Activated CD4-positive, alpha-beta T cell treated with anti-CD3 and anti-CD28 coated beads, Interleukin-2, amount 50 U/mL, for 24 hours (primary cell): ENCODE measurements at places on chromosomes 2 and 18.

GRCh38 chr2:207823865-207824264 lies 54.2 kb upstream of the FZD5 start:
- DNase-seq = no peak

GRCh38 chr18:66729442-66730239 lies 125.8 kb upstream of the CDH19 start:
- no peak for DNase-seq

DNA sequence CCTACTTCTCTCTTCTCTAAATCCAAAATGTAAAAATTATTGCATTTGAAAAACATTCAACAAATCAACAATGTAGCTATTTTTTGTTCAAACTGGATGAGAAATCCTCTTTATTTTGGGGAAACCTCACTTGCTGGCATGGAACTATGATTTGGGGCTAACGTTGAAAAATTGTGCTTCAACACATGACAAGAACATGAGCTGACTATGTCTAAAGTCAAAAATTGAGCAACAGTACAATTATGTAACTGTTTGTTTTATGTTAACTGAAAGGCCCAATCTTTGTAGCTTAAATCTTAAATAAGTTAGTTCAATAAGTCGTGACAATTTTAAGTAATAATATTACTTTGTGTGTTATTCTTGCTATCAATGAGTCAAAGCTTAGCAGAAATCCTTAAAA lies 67.3 kb downstream of the TMEFF2 start:
- DNase-seq = no peak

DNA sequence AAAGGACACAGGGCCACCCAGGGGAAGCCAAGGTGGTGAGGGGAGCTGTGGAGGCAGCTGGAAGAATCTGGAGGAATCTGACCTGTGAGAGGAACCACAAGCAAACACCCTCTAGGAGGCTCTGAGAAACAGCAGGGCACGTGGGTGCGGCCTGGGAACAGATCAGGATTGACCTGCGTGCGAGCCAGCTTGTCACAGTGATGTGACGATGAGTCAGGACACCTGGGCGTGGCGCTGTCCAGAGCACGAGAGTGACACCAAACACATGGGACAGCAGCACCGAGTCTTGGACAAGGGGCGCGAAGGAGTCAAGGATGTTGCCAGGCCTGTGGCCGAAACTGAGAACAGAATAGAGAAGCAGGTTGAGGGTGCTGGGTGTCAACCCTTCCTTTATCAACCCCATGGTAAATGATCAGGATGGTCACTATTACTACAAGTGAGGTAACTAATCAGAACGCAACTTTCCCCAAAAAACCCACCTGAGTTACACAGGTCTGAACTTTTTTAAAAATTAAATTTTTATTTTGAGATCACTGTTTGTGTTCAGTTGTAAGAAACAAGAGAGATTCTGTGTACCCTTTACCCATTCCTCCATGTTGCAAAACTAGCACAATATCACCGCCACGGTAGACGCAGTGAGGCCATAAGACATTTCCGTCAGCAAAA lies 637 bp upstream of the SFT2D3 start:
- DNase-seq = no peak

- DNase-seq = no peak
Measured at GRCh38 chr18:35107216-35107615, 66.0 kb downstream of the MAPRE2 start.

GRCh38 chr2:241232736-241233575 lies 44.5 kb downstream of the ANO7 start:
- DNase-seq = no peak

DNA sequence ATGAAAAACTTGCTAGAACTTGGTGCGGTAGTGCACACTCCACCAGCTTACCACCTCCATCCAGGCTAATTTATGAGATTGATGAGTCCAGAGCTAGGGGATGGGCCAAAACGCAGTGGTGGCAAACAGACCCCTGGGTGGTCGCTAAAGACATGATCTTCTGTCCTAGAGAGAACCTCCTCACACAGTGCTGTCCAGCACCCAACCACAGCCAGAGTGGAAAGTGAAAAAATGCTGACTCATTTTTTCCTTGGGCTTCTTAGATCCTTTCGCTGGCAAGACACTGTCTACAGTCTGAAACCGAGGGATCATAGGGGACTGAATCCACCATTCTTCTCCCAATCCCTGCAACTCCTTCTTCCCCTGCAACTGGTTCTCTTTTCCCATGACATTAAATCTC lies 4.1 kb downstream of the ANTXR1 start:
- DNase-seq = no peak

DNA sequence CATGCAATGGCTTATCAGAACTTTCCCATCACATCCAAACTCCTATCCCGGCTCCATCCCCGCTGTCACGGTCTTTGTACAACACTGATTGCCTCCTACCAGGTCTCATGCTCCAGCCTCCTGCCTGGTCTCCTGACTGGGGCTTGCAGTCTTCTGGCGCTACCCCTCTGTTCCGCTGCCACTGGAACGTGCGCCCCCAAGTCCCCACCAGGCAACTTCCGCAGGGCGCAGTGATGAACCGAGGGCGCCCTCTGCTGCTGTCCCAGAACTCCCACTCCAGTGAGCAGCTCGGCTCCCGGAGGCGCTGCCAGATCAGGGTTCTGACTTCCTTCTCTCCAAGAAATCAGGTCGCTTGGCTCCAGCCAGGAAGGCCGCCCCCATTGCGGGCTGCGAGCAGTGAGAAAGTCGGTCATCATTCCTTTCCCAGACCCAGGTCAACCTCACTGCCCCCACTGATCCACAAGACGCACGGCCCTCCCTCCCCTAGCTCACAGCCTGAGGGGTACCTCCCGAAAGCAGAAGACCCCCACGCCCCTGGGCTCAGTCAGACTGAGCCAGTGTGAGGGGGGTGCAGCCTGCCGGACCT lies 43.9 kb upstream of the RAB11FIP5 start:
- no peak for DNase-seq

DNA sequence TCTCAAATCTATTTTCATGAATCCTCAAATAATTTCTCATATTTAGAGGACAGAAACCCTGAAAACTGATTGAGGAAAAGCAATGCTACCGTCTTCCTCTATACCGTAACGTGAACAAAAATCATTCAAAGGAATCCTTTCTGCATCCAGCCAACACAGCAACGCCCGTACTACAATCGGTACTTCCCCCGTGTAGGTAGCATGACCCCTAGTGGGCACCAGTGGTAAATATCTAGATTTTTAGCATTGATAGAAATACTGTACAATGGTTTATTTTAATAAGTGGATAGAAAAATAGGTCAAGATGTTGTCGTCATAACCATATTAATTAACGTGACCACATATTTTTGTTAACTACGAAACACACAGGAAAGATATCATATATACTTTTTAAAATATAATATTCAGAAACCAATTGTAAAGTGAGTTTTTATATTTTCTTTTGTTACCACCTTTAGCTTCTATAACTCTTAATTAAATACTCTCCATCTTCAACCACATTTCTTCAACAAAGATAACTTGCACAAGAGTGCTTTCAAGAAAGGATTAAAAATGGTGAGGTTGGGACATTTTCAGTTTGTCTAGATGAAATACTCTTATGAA lies 194.1 kb downstream of the SS18 start:
- no peak for DNase-seq

- peak; percentile 16 for DNase-seq
Measured at GRCh38 chr2:233976690-233977294, 59.6 kb downstream of the TRPM8 start.

GRCh38 chr2:232979871-232980461 lies 33.1 kb downstream of the NGEF start:
- DNase-seq = no peak

DNA sequence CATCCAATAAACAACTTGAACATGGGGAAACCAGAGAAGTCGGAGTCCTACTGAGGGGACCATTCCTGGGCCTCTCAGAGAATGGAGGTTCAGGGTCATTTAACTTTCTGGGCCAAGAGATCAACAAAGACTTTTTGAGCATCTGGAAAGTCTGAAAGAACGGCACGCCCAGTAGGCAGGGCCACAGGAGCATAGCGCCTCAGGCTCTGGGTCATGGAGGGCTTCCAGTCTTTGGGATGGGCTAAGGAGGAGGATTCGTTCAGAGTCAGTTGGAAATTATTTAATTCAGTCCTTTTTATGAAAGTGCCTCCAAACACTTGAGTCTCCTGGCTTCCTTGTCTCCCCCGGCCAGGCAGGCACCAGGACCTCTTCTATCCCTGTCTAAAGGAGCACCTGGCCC lies 101.1 kb upstream of the GLI2 start:
- DNase-seq = no peak

GRCh38 chr18:38413193-38413592 lies 847.6 kb upstream of the CELF4 start:
- no peak for DNase-seq

DNA sequence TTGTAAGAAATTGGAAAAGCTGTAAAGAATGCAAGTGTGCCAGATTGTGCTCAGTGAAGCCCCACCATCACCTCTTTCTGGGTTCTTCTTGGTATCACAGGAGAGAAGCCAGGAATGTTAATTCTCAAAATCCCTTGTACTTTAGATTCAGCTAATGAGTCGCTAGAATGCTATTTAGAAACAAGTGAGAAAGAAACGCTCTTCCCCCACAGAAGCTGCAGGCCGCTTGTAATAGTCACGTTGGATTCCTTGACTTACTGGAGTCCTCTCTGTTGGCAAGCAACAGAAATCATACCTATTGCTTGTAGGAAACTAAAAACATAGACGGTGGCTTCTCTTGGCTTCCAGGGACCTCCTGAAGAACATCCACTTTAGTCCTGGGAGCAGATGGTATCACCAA lies 375.6 kb upstream of the LRATD1 start:
- no peak for DNase-seq

DNA sequence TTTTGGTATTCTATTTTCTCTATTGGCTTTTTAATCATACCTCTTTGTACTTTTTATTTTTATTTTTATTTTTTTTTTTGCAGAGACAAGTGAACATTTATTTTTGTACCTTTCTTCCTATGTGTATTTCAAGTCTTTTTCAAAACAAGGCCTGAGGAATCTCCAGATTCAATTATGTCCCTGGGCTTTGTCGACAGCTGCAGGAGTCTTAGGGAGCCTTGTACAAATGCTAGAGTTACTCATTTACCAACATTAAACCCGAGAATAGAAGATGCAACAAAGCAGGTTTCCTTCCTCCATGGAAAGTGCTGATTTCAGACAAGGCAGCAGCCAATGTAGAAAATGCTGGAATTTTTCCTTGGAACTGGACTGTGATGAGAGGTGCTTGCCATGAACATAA lies 242.8 kb downstream of the TNS1 start:
- no peak for DNase-seq

DNA sequence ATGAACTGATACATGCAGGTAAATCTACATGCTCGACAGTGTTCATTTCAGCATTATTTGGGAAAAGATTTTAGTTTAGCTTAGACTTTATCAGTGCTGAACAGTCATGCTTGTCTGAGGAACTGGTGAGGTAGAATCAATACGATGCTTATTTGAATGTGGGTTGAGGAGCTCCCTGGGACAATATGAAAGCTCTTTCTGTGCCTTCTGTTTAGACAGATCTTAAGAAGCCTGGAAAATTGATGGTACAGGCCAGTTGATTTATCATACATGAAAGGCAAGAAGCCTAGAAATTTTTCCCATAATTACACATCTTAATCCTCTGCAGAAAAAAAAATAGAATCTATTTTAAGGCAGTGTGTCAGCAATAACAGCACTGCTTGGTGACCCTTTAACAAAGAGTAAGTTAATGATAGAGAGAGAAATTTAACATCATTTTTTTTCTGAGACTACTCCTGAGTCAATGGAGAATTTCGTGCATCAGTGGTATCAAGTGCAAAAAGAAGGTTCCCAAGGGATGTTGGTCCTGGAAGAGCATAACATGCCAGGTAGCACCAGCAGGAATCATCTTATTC lies 252.2 kb upstream of the CDH20 start:
- DNase-seq = no peak

GRCh38 chr2:226802573-226802972 lies 3.0 kb upstream of the IRS1 start:
- DNase-seq = no peak

DNA sequence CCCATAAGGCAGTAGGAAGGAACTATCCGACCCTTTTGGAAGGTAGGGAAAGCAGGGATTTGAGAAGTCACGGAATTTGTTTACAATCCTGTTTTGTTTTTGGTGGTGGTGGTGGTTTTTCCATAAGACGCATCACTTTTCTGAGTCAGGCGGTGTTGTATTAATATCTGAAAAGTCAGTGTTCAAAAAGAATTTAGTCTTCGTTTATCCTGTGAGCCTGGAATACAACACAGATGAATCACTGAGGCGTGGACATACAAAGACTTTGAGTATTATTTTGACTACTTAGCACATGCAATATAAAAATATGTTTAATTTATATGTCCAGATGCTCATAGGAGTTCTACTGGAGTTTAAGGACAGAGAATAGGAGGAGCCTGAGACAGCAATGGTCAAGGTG lies 785 bp downstream of the ZNF892 start:
- DNase-seq = no peak

GRCh38 chr2:232929303-232930058 lies 59.4 kb downstream of the SNORC start:
- no peak for DNase-seq

- no peak for DNase-seq
Measured at GRCh38 chr2:213185147-213185822, 33.9 kb upstream of the IKZF2 start.

- DNase-seq = no peak
Measured at GRCh38 chr2:197674591-197674990, 796 bp downstream of the RFTN2 start.

DNA sequence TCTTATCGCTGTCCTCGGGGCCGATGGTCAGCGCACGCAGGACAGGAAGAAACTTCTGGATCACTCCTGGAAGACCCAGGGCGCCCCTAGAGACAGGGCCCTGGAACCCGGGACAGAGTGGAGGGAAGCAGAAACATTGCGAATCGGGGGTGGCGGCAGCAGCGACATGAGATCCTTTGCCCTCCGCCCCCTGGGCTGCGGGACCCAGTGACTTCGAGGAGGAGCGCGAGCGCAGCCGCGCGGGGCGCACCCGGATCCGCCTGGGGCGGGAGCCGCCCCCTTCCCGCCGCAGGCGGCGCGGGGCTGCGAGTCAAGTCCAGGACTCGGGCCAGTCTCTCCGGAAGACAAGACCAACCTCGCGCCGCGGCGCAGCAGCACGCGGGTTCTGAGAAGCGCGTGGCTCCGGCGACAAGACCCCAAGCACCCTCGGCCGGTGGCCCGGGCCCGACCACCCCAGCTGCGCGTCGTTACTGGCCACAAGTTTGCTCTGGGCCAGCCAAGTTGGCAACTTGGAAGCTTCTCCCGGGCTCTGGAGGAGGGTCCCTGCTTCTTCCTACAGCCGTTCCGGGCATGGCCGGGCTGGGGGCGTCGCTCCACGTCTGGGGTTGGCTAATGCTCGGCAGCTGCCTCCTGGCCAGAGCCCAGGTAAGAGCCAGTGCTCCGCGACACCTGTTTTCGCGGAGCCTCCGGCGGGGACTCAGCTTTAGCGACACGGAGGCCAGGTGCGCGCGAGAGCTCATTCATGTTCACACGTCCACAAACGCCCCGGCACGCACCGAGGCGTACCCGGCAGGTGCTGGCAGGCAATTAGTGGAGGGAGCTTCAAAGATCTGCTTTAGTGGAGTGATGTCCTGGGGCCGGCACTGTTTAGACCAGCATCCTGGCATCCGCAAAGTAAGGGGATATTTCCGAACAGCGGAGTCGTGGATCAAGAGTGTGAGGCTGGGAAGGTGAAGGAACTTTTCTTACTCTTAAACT lies at the start of gene PTH2R:
TSS of gene PTH2R (plus strand) at position 319 of the 978 bp plus-strand sequence. CDS start at position 571, 252 bp downstream.
- DNase-seq = no peak

- DNase-seq = no peak
Measured at GRCh38 chr18:48866856-48867255, 83.9 kb downstream of the SMAD7 start.
